ENCODE measurements at places on chromosomes 16 and 17.

- no peak for DNase-seq
These were observed 44.2 kb upstream of the HNF1B start for GRCh38 chr17:37789021-37789565.

- DNase-seq: no peak
These were observed 23.0 kb downstream of the CCDC182 start for GRCh38 chr17:57721967-57722703.

GRCh38 chr17:78252111-78252634 is 20.7 kb downstream of the TMEM235 start:
- peak; percentile 92 for DNase-seq

DNA sequence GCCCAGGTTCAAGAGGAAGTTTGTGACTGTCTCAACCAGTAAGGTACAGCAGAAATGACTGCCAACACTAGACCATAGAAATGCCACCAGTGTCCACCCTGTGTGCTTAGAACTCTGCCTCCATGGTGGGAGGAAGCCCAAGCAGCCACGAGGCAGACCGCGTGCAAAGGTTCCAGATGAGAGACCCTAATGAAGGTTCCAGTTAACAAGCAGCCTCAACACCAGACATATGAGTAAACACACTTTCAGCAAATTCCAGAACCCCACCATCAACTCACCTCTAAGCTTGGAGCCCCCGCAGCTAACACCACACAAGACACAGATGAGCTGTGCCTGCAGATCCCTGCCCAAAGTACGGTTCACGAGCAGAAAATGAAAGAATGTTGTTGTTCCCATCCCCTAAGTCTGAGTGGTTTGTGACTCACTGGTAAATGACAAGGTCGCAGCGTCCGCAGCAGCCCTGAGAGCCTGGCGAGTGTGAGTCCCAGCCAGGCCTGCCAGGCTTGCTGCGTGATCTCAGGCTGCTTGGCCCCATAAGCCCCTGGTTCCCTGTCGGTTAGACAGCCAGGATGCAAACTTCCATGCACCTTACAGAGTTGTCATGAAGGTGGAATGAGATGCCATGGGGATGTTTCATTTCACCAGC is 193.7 kb downstream of the C16orf95 start:
- no peak for DNase-seq

DNA sequence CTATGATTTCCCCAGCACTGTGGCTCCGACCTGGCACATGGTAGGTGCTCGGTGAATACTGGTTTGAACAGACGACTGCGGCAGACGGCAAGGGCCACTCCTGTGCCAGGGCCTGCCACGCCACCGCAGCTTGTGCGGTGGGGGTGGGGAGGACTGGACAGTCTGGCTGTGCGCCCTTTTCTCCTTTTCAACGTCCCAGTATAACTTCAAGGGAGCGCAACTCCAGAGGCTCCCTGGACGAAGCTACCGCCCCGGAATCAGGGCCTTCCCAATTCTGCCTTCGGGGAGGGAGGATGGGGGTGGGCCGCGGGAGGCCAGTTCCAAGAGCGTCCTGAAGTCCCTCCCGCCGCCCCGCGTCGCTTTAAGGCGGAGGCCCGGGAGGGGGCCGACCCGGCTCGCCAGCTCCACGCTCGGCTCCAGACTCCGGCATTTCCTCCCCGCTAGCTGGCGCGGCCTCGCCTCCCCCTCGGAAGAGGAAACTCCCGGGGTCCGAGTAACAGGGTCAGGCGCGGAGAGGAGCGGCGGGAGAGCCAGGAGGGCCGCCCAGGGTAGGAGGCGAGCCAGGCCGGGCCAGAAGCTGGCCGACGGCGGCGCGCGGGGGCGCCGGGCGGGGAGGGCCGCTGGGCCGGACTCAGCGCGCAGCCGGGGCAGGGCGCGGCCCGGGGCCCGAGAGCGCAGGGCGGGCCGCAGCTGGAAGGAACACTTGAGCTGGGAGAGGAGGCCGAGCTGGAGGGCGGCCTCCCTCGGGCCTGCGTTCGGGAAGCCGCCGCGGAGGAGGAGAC is at the start of gene ITPRIPL2:
TSS of gene ITPRIPL2 (plus strand) at position 388 of the 782 bp plus-strand sequence. CDS start 498 bp downstream, outside the sequence.
- peak; percentile 89 for DNase-seq

- DNase-seq: no peak
These were observed 324.1 kb downstream of the HAPSTR1 start for GRCh38 chr16:9415545-9415944.

GRCh38 chr16:55367301-55367811 is 43.4 kb downstream of the IRX6 start:
- DNase-seq: no peak

GRCh38 chr17:16909472-16910246 is 62.3 kb downstream of the TNFRSF13B start:
- DNase-seq: peak; percentile 43

- DNase-seq: no peak
These were observed 87.9 kb downstream of the RGS9 start for GRCh38 chr17:65225061-65225460.

DNA sequence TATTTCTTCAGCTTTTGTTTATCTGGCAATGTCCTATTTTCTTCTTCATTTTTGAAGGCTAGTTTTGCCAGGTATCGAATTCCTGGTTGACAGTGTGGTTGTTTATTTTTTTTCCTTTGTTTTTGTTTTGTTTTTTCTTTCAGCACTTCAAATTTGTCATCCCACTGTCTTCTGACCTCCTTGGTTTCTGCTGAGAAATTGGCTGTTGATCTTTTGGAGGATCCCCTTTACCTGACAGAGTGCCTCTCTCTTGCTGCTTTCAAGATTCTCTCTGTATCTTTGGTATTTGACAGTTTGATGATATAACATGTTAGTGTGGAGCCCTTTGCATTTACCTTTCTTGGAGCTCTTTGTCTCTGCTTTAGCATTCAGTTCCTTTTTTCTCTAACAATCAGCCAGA is 9.6 kb upstream of the ATF7IP2 start:
- no peak for DNase-seq

GRCh38 chr17:74272731-74273201 is 1.3 kb upstream of the DNAI2 start:
- DNase-seq: no peak

DNA sequence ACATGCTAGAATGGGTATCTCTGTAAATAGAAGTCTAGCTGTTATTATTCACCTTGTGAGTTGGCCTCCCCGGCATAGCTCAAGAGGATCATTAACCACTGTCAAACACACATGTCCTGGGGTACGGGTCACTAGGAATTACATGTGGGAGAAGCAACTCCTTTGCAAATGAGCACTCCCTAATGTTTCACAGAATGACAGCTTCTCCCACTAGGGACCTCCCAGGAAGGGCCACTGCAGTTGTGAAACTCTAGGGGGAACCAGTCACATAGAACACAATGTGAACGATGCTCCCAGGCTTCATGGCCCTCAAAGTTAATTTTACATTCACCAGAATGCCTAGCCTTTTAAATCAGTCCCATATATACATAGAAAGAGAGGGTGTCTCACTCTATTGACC is 12.4 kb upstream of the ZNF19 start:
- DNase-seq: no peak

DNA sequence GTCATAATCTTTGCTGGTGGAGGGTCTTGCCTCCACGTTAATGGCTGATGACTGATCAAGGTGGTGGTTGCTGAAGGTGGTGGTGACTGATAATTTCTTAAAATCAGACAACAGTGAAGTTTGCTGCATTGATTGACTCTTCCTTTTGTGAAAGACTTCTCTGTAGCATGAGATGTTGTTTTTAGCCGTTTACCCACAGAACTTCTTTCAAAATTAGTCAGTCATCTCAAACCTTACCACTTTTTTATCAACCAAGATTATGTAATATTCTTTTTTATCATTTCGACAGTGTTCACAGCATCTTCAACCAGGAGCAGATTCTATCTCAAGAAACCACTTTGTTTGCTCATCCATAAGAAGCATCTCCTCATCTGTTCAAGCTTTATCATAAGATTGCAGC is 5.9 kb downstream of the UQCRC2 start:
- DNase-seq: no peak

GRCh38 chr17:3418222-3418621 is 7.1 kb downstream of the OR3A3 start:
- DNase-seq: no peak

GRCh38 chr16:9345880-9346279 is 254.4 kb downstream of the HAPSTR1 start:
- DNase-seq: no peak

DNA sequence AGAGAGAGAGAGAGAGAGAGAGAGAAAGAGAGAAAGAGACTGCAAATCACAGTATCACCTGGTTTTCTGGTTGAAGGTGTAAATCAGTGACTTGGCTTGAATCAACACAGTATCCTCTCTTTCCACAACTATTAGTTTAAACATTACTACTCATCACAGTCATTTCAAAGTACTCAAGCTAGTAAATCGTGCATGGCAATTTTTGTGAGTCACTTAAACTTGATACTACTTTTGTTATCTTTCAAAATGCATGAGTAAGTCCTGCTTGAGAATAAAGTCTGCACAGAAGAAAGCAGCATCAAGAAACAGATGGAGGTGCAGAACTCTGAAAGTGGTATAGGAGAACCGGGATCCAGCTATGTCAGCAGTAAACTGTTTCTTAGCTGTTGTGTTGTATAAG is 535.4 kb downstream of the CDH8 start:
- DNase-seq: no peak

- peak; percentile 80 for DNase-seq
These were observed 339.0 kb downstream of the MAF start for GRCh38 chr16:79261481-79261940.

GRCh38 chr16:86432048-86432447 is 78.3 kb upstream of the FOXF1 start:
- no peak for DNase-seq

- DNase-seq: no peak
These were observed 32.1 kb upstream of the SLC38A8 start for GRCh38 chr16:84074721-84075120.

DNA sequence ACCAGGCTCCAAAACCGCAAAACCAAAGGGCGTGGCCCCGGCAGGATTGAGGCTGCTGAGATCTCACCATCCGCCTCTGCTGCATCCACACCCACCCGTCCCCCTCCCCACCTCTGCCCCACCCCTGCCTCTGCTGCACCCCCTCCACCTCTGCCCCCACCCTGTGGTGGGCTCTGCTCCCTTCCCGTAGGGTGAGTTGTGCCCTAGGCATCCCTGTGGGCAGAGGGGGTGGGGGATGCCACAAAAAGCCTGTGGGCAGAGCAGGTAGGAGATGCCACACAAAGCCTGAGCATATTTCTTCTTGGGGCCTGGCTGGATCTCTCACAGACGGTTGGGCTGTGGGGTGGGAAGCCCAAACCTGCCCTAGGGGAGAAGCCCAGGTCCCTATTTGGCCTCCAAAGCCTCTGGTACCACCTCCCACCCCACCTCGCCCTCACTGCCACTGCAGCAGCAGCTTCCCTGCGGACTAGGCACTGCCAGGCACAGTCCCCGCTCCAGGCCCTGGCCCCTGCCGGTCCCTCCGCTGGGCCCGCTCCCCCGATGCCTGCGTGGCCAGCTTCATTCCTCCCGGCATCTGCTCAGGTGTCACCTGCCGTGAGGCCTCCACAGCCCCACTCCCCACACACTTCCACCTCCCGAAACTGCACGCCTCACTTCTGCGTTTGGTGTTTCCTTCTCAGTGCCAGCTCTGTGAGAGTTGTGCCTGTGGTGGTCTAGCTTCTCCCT is 11.3 kb upstream of the PABPN1L start:
- no peak for DNase-seq

GRCh38 chr17:9521062-9521461 is 54.6 kb downstream of the STX8 start:
- DNase-seq: no peak

- no peak for DNase-seq
These were observed 14.9 kb downstream of the SETD6 start for GRCh38 chr16:58530179-58530578.

DNA sequence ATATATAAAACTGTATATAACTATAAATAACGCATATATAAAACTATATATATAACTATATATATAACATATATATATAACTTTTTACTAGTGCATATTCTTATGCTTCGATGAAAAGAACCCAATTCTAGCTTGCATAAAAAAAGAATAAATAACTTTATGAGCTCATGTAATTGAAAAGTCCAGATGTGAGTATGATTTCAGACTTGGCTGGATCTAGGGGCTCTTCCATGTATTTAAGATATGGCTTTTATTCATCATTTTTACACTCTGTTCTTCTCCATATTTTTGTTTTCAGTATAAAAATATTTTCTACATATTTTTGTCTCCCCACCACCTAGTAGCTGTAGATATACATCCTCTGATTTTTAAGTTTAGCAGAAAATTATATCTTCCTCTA is 417.5 kb downstream of the CDH11 start:
- DNase-seq: no peak

GRCh38 chr17:66467766-66468165 is 165.4 kb downstream of the PRKCA start:
- no peak for DNase-seq

DNA sequence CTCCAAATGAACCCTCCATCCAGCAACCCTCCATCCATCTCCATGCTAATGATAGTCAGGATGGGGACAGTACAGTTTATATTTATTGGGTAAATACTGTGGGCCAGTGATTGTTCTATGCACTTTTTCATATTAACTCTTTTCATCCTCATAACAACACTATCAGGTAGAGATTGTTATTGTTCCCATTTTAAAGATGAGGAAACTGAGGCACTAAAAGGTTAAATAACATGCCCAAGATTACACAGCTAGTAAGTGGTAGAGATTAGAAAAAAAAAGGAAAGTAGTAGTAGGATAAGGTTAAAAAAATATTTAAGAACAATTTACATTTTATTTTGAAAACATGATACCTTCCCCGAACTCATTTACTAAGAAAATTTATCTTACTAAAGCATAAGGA is 21.9 kb upstream of the SUPT4H1 start:
- DNase-seq: no peak
